ENCODE measurements at places on chromosomes 6 and 20. TPM values are rescaled to one million over a fixed set of nuclear protein-coding genes. Genes with fewer than 3 reads are reported as not detected.

DNA sequence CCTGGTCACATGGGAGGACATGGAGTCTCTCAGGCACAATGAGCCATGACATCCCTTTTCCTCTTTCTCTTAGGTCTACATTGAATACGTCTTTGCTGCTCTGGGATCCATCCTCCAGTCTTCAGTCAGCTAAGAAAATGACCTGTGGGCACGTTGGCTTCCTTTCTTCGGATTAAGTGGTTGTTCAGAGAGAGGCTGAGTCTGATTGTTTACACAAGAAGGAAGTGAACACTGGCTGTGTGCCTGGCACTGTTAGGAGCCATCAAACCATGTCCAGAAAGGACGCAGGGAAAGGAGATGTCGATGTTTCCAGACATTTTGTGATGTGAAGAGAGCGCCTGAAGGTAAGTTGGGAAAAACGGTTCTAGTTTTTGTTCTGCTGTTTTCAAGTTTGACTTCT is 309.9 kb upstream of the CDYL start:
- DNase-seq, result no peak

PCSK2 gene
- 1.7 TPM for total RNA-seq

- no peak for DNase-seq
These were observed 23.1 kb upstream of the KCNB1 start for GRCh38 chr20:49505518-49505917.

HFE gene
- 4.5 TPM for total RNA-seq

PPIL6 gene
- total RNA-seq, result 2.5 TPM

GPX5 gene
- total RNA-seq, result not detected

- no peak for DNase-seq
These were observed 36.8 kb upstream of the MRPS18A start for GRCh38 chr6:43724354-43724753.

- DNase-seq, result no peak
These were observed 121.4 kb upstream of the NRSN1 start for GRCh38 chr6:24004659-24005058.

PTK6 gene
- total RNA-seq, result not detected

DNA sequence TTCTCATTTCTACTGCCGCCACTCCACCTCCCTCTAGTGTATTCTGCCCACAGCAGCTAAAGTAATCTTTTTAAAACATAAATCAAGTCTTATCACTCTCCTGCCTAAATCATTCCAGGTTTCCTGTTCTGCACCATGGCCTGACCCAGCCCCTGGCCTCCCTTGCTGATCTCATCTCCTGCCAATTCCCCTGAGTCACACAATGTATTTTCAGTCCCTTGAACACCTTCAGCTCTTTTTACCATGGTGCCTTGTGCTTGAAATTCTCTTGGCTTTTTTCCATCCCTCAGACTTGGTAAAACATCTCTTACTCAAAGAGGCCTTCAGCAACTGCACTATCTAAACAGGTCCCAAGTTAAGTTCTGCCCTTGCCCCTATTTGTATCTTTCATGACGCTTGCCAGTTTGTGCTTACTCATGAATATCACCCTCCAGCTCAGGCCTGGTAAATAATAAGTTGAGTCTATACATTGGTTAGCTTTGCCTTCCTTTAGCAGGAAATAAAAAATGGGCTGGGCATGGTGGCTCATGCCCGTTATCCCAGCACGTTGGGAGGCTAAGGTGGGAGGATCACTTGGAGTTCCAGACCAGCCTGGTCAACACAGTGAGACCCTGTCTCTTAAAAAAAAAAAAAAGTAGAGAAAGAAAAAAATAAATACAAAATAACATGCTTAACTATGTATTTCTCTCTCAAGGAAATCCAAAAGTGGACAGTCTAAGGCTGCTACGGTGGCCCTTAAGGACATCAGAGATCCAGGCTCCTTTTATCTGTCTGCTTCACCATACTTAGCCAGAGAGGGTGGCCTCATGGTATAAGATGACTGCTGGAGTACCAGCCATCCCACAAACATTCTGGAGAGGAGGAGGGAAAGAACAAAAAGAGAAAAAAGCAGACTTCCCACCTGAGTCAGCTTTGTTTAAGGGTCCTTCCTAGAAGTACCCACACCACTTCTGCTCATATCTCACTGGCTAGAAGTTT is 62.2 kb downstream of the ARFGEF2 start:
- peak; percentile 35 for DNase-seq

DNA sequence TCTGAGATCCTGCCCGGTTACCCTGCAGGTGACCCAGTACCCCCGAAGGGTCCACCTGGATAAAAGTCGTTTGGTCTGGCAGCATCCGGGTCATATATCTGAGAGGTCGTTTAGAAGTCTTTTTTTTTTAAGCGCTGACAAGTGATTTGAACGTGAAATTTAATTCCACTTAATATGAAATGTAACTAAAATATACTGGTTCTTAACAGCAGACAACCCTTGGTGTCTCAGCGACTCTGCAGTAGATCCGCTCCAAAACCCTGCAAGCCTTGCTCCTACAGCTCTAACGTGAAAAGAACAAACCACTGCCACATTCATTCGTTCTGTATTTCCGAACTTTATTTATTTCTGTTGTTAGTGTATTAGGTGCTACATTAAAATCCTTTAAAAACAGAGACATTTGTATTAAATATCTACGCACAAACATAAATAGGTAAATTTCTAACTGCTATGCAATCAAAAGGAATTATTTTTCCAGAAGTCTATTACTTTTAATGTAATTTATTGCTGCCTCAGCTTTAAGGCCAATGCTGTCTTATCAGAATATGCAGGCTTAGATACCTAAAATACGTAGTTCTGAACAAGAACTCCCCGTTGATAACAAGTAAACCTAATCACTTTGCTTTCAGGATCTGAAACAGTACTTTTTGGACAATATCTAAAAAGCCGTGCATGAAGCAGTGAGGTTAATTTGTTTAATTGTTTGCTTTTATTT is 33.5 kb upstream of the TCF21 start:
- no peak for DNase-seq

DNA sequence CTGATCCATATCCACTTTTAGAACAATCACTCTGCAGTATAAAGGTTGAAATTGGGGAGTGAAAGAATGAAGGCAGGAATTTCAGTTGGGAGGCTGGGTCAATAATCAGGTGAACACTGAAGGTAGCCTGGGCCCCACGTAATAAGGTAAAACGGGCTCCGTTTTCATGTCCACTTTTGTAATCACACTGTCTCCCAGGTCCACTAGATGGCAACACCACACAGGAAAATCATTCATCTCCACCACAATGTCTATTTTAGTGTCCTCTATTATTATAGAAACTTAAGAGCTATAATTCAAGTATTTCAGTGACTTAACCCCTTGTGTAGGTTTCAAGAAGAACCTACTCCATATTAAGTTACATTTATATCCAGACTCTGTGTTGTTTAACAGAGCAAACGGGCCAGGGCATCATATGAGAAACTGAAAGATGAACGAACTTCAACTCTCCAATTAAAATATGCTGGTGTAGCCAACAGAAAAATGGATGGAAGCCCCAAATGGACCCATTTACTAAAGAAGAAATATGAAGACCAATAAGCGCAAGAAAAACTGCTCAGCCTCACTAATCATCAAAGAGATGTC is 45.9 kb upstream of the MC3R start:
- no peak for DNase-seq

All from left ventricle myocardium superior (tissue), 1 donor.